ENCODE measurements at places on chromosomes 4 and X.

GRCh38 chrX:72124540-72125201 is 7.0 kb downstream of the RTL5 start:
- no peak for DNase-seq

- DNase-seq: no peak
These were observed 14.8 kb upstream of the FHDC1 start for GRCh38 chr4:152921284-152921683.

- no peak for DNase-seq
These were observed 12.0 kb upstream of the CD38 start for GRCh38 chr4:15765910-15766697.

DNA sequence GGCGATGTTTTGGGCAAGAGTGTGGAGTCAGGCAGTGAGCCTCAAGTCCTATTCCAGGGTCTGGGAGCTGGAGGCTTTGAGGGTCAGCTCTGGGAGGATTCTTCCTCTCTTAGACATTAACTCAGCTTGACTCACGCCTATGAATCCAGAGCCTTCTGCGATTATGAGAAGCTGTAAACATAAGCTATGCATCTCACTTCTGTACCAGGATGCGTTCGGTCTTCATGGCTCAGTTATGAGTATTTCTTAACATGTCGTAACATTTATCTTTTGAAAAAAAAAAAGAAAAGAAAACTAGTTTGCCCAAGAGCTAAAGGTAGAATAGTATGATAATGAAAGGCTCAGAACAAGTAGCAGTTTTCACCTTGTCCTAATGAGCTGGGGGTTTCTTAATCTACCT is 4.6 kb downstream of the SHROOM2 start:
- no peak for DNase-seq

DNA sequence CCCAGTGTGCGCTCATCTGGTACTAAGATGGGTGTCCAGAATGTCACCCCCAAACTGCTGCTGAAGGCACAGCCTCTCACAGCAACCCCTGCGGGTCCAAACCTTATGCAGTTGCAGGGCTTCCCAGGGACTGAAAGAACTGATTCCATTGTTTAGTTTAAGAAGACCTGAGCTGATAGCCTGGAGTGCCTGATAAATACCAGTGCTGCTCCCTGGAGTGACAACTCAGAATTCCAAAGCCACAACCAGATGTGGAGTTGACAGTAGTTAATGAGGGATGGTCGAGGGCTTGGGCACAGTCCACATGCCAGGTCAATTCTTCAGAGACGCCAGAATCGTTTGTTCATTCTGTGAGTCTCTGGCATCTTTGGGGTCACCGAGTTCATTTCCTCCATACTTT is 71.2 kb downstream of the LNX1 start:
- no peak for DNase-seq

DNA sequence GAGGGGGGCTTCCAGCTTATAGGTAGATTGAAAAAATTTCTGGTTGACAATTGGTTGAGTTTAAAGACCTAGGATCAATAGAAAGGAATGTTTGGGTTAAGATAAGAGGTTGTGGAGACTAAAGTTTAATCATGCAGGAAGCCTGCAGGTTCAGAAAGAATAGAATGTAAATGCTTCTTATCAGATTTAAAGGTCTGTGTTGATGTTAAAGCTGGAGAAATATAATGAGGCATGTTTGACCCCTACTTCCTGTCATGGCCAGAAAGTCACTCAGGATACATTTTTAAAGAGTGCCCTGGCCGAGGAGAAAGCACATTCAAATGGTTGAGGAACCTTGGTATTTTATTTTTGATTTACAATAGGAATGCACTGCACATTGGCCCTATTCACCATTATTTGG is 3.9 kb upstream of the RRAGB start:
- DNase-seq: no peak

DNA sequence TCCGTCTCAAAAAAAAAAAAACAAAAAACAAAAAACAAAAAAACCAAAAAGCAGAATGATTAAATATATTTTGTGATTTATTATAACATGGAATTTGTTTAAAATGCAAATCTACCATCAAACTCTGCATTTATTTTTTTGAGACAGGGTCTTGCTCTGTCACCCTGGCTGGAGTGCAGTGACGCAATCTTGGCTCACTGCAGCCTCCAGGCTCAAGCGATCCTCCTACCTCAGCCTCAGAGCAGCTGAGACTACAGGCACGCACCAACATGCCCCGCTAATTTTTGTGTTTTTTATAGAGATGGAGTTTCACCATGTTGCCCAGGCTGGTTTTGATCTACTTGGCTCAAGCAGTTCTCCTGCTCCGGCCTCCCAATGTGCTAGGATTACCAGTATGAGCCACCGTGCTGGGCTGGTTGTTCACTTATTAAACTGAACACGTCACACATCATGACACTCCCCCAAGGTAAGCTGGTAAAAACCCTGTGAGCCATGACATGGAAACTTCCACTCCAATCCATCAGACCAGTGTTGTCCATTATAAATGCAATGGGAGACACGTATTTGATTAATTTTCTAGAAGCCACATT is 45.7 kb downstream of the RBM47 start:
- DNase-seq: no peak

DNA sequence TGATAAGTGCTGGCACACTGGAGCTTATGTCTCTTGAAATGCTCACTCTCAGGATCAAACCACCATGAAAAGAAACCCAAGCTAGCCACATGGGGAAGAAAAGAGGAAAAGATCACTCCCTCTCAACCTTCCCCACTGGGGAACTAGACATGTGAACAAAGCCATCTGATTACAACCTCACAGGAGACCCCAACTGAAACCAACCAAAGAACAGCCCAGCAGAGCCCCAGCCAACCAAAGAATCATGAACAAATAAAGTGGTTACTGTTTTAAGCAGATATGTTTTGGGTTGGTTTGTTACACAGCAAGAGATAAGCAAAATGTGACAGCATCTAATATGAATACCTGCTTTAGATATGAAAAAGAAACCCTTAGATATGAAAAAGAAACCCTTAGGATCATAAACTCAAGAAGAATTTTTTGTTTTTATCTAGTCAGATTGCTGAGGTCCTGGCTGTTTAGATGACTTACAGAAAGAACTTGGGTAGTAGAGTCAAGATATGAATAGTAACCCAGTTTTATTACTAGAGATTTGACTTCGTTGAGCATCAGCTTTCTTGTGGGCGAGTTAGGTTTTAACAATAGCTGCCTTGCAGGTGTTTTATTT is 23.7 kb upstream of the TLR7 start:
- no peak for DNase-seq

DNA sequence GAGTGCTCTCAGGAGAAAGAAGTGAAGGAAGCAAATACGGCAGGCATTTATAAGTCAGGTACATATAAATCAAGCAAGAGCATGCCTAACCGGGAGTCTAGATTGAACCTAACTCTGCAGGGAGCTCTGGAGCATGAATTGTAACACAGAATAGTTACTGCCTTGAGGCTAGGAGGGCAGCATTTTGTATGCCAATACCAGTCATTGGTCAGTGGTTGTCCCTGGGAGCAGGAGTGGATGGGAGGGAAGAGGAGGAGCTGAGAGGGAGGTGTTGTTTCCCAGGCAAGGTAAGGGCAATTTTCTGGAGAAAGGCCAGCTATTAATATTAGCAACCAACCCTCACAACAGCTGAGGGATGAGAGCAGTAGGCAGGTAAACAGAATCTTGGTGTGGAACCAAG is 224.7 kb upstream of the DCAF8L1 start:
- no peak for DNase-seq

DNA sequence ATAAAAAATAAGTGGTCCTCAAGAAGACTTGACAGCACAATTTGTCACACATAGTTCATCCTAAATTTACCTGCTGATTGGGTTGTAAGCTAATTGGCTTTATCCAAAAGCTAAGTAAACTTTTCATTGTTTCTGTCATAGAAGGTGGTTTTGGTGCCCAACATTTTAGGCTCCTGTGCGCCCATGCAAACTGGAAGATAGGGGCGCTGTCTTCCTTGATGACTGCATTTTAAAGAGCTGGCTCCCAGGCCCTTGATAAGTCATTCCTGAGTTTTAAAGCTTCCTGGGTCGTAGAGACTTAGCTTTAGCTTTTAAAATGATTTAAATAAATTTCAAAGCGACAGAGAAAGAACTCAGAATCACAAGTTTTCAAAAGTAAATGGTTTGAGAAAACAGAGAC is 625.4 kb upstream of the GALNT7 start:
- DNase-seq: no peak

DNA sequence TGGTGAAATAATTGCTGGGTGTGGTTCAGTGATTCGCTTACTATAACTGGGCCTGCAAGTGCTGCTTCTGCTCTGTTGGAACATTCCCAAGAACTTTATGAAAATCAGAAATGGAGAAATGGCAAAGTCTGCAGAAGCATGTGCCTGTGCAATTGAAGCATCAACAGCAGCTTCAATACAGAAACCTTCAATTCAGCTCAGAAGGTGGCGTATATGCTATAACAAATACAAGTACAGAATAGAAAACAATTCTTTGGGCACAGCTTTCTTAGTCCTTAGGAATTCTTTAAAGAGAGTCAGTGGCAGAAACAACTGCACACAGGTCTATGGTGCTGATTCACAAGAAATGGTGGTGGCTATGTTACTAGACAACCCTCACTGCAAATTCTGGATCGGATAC is 18.0 kb upstream of the PDHA2 start:
- DNase-seq: no peak

GRCh38 chr4:175252642-175253041 is 334.5 kb downstream of the ADAM29 start:
- DNase-seq: no peak

- peak; percentile 40 for DNase-seq
These were observed at the start of gene SOWAHD for GRCh38 chrX:119757979-119758730. Gene SOWAHD, plus strand, starts transcription at chrX:119758588. Its CDS starts 80 bp downstream, at chrX:119758668.

DNA sequence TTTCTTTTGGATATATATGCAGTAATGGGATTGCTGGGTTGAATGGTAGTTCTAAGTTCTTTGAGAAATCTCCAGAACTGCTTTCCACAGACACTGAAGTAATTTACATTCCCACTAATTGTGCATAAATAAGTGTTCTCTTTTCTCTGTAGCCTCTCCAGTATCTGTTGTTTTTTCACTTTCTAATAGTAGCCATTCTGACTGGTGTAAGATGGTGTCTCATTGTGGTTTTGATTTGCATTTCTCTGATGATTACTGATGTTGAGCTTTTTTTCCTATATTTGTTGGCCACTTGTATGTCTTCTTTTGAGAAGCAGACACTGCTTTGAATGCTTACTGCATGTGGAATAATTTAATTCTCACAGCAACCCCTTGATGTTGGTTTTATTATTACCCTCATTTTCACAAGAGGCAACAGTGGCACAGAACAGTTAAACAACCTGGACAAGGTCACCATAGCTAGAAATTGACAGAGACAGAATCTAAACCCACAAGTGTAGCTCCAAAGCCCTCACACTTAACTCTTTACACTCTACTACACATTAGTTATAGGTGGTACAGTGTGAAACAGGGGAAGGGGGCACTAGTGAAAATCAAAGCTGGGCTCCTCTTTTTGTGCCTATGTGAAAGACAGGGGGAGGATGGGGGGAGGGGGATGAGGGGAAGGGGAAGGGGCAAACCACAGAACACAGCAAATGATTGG is 96.1 kb downstream of the REELD1 start:
- no peak for DNase-seq

GRCh38 chrX:56519642-56520041 is 43.8 kb upstream of the UBQLN2 start:
- no peak for DNase-seq

- DNase-seq: no peak
These were observed 48.9 kb upstream of the TMSB15B start for GRCh38 chrX:103913356-103914020.

DNA sequence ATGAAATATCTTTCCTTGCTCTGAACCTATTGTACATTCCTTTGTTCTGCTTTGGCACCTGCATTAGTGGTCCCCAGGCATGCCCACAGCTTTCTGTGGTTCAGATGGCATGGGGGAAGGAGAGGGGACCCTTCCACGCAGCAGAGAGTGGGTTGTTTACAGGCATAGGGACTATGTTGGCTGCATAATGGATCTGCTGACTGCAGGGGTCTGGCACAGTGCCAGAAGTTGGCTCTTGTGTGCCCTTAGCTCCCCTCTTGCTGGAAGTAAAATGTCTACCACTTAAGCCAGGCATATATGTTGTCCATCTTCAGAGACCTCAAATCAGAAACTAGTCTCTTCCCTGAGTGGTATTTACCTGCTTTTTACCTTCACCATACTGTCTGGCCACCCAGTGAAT is 651.9 kb upstream of the PCDH7 start:
- DNase-seq: no peak

Data from left cardiac atrium (tissue), 4 donors.